EH (cell line): ENCODE measurements at places on chromosomes 1 and 21.

- no peak for DNase-seq
These were observed 29.4 kb downstream of the PSMG1 start for GRCh38 chr21:39153842-39154241.

GRCh38 chr1:71080230-71080738 is 551 bp downstream of the ZRANB2 start:
- DNase-seq: peak; percentile 29

DNA sequence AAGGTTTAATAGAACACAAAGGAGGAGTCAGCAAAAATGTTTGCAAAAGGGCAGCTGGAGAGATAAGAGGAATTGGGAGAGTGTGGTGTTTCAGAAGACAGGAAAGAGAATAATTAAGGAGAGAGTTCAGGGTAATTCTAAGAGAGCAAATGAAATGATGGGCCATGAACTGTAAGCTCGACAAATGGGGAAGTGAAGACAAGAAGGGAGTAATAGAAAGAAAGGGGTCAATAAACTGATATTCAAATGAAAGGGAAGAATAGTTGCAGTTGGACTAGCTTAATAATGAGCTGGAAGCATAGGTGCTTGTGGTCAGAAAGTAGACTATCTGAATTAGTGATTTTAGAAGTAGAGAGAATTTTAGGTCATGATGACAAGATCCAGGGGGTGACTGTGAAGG is 15.6 kb upstream of the RNF220 start:
- no peak for DNase-seq

DNA sequence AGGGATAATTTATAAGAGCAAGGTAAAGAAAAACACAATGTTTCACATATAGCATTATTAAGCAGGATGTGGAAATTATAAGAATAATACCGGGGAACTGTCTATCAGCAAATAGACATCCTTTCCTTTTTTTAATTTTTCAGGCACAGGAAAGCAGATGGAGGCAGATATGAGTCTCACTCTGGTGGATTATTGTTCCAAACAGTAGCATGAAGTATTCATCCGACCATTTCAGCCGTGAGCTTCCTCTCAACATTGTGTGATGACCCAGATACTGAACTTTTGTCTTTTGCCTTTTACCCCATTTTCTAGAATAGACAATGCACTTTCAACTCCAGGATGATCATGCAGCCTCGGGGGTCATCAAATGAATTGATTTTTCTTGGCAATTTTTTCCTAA is 599.8 kb downstream of the ADGRL2 start:
- DNase-seq: no peak

- DNase-seq: no peak
These were observed 229.5 kb downstream of the PAPPA2 start for GRCh38 chr1:176692431-176692830.

DNA sequence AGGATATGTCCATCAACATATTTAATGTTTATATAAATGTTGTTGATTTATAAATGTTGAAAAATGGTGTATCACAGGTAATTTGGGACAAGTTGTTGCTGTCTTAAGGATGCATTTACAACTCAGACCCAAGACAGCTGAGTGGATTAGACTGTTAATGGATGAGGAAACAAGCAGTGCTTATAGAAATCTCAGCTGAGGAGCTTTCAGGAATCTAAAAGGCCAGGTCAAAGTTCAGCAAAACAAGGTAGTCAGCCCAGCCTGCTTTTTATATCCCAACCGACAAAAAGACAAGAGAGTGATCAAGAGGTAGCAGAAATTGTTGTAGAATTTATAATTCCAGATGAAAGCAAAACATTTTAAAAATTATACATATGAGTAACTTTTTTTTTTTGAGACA is 16.6 kb upstream of the USP1 start:
- DNase-seq: no peak

DNA sequence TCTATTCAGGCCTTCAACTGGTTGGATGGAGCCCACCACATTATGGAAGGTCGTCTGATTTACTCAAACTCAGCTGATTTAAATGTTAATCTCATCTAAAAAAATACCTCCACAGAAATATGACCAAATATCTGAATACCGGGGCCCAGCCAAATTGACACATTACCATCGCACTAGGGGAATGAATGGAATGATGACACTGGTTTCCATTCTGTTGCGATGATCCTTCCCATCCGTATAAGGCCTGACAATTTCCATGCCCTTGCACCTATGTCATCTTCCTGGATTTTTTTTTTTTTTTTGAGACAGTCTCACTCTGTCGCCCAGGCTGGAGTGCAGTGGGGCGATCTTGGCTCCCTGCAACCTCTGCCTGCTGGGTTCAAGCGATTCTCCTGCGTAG is 397.5 kb downstream of the KIF26B start:
- peak; percentile 43 for DNase-seq

- no peak for DNase-seq
These were observed 168.1 kb downstream of the DUSP10 start for GRCh38 chr1:221573756-221574155.

DNA sequence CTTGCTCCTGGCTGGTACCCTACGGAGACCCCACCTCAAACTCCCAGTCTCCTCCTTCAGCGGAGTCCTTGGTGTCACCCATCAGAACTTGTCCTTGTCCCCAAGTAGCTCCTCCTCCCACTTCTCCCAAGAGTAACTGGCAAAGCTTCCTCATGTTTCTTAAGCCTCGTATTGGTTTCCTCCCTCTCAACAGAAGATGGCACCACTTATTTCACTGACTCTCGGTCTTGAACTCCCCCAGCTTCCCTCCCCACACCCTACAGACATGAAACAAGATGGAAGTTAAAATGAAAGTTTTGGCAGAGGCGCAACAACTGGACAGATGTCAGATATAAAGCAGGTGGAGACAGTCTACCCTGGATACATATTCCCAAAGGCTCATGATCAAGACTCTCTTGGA is 13.4 kb downstream of the RAB7B start:
- no peak for DNase-seq

DNA sequence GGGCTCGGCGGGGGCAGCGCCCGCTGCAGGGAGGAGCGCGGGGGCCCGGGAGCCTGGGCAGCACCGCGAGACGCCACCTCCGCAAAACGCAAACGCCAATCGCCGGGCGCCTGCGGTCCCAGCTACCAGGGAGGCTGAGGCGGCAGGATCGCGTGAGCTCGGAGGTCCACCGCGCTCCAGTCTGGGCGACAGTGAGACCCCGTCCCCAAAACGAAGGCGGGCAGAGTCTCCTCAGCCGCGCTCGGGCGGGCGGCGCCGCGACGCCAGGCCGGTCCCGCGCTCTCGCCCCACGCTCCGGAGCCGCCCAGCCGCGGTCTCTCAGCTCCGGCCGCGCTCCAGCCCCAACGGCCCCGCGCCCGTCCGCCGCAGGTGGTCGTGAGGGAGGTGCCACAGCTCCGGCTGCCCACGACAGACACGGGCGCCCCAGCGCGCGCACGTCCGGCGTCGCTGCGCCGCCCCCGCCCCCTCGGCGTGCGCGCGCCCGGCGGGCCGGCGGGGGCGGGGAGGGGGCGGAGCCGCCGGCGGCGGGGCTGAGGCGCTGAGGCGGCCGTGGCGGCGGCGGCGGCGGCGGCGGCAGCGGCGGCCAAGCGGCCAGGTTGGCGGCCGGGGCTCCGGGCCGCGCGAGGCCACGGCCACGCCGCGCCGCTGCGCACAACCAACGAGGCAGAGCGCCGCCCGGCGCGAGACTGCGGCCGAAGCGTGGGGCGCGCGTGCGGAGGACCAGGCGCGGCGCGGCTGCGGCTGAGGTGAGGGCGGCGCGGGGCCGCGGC is at the start of gene ADARB1:
ADARB1 (plus strand) TSS at position 533 of the 770 bp plus-strand sequence. CDS start 97,077 bp downstream, outside the sequence.
- peak; percentile 63 for DNase-seq

GRCh38 chr1:33784876-33785275 is 79.0 kb upstream of the HMGB4 start:
- no peak for DNase-seq

GRCh38 chr1:29542548-29542947 is 306.2 kb downstream of the PTPRU start:
- DNase-seq: no peak

GRCh38 chr1:10724948-10725847 is 71.2 kb downstream of the CASZ1 start:
- DNase-seq: peak; percentile 72

DNA sequence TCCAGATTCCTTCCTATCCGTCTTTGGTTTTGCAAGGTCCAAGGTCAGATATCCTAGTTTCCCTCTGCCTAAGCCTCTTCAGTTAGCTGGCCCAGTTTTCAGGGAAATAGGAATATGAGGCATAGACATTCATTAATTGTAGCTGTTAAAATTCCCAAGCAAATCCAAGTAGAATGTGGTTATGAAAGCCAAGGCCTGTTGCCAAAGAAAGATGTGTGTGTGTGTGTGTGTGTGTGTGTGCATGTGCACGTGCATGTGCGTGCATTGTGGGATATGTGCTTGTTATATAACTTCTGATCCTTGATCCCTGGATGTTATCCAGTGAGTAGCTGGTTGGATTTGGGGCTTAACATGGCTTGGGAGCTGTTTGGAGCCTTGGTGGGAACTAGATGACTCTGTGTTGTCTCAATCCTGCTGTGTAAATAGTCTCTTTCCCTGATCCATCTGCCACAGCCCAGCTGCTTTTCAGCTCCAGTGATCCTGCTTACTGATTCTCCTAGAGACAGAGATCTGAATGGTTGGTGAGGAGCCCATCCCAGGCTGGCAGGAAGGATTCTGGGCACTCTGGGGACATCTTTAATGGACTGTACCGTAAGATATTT is 70.6 kb upstream of the GCLM start:
- DNase-seq: peak; percentile 90

DNA sequence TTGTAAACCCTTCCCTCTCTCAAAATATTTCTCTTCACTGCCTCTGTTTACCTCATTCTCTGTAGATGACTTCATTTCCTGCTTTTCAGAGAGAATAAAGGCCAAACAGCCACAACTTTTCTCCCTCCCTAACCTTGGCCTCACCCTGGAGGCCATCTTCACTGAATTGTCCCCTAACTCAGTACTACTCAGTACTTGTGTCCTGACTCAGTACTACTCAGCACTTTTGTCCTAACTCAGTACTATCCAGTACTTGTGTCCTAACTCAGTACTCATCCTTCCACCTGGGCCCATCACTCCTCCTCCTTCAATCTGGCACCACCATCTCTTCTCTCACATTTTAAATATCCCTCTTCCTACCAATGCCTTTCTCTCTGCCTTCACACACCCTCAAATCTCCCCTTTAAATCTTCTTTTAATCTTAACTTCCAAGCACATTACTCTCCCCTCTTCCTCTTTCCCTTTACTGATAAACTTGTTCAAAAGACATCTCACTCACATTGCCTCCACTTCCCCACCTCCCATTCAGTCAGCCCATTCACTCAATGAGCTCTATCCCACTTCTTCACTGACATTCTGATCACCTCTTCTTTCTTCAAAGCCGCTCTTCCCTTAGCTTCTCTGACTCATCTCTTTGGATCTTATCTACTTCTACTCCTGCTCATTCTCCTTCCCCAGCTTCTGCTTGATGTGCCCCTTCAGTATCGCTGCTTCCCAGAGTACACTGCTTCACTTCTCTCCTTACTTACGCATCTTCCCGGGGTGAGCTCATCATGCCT is 121.4 kb downstream of the RNF220 start:
- DNase-seq: no peak

- no peak for DNase-seq
These were observed 49.0 kb downstream of the OMA1 start for GRCh38 chr1:58497499-58497898.

GRCh38 chr1:177048314-177049069 is 116.0 kb downstream of the ASTN1 start:
- no peak for DNase-seq

GRCh38 chr1:97457446-97458089 is 463.3 kb downstream of the DPYD start:
- no peak for DNase-seq

DNA sequence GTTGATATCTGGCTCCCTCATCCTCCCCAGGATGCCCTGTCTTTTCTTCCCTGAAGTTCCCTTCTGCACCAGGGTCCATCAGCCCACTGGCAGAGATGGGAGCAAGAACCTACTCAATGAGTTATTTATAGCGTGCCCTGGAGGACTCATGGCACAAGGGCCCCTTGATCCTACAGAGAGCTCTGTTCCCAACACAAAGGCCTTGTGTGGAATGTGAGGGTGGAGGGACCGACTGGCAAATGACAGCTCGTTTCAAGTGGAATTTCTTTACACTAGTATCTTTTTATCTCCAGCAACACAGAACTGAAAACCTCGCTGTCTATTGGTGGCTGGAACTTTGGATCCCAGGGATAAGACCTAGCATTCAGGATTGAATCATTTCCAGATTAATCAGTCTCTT is 22.4 kb downstream of the CHI3L2 start:
- DNase-seq: no peak

DNA sequence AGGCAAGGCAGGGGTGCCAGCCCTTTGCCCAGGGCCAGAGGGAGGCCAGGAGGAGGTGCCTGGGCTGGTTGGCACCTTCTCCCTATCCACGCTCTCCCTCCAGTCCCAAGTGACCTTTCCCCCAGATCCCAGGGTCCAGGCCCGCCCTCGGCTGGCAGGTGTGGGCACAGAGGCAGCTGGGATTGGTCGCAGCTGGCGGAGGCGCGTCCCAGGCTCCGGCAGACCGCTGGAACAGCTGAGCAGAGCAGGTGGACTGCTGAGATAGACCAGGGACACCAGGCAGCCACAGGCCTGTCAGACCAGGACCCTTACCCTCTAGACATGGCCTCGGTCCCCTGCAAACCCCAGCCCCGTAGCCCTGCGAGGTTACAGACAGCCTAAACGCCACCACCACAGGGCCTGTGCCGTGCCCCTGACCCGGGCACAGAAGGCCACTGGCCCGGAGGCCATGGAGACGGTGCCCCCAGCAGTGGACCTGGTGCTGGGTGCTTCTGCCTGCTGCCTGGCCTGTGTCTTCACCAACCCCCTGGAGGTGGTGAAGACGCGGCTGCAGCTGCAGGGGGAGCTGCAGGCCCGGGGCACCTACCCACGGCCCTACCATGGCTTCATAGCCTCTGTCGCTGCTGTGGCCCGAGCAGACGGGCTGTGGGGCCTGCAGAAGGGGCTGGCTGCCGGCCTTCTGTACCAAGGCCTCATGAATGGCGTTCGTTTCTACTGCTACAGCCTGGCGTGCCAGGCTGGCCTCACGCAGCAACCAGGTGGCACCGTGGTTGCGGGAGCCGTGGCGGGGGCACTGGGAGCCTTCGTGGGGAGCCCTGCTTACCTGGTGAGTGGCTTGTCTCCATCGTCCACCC is at the start of gene SLC25A34:
SLC25A34 (plus strand) TSS at position 221 of the 854 bp plus-strand sequence; CDS start at position 449, 228 bp downstream.
- no peak for DNase-seq

GRCh38 chr1:189550498-189550897 is 927.2 kb downstream of the BRINP3 start:
- no peak for DNase-seq

GRCh38 chr1:67635055-67635809 is 49.8 kb upstream of the GADD45A start:
- no peak for DNase-seq
